Fibroblast of skin of left biceps (primary cell): ENCODE measurements at places on chromosomes 5 and 9.

DNA sequence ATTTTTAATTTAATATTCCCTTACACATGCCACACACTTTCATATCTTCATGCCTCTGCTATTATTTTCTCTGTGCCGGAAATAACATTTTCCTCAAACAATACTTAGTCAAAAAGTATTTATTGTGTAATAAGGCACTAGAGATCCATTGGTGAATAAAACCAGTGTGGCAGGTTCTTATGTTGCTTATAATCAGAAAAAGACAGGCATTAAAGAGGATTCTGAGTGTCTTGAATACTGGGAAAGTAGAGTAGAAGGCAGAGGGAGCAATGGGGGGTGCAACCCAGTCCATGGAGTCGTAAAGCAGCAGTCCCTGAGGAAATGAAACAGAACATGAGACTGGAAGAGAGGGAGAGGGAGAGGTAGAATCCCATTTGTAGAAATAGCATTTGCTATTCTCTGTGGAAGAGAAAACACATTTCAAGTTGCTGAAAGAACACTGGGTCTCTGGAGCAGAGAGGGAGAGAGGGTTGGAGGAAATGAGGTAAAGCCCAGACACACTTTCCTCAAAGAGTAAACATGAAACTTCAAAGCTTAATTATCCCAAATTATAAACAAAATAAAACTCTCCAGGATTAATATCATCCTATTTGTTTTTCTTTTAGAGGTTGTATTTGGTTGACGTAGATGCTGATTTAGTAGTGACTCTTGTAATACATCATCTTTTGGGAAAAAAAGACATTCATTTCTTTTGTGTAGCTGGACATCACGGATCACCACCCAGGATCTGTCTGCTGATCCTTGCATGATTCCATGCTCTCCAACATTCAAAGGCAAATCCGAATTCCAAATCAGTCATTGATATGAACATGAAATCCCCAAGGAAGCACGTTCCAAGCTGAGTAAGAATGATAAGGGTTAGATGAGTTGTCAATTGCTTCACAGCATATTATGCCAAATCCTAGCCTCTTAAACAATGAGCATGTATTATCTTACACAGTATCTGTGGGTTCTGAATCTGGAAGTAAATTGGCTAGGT, 37.4 kb upstream of the GRAMD2B start:
- DNase-seq = no peak

- DNase-seq = no peak
Measured at GRCh38 chr5:113005454-113005853, 28.9 kb downstream of the DCP2 start.

GRCh38 chr9:76526026-76526425, 67.0 kb downstream of the GCNT1 start:
- no peak for DNase-seq

- DNase-seq = no peak
Measured at GRCh38 chr5:147539053-147539452, 29.2 kb upstream of the DPYSL3 start.

DNA sequence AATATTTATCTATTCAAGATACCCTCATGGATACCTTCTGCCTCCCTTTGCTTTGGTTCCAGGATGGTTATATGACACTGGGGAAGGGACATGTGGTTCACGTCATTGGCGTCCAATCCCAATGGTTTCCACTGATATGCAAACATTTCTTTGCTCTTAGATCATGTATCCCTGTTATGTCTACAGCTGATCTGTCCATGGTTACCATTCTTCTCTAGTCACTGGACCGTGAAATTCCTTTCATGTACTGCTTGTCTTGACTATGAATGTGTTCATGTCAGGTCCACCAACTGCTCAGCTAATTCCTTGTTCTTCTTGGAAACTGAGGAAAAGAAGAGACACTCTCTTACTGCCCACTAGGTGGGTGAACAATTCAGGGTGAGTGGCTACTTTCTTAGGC, 391.1 kb upstream of the ZNF608 start:
- no peak for DNase-seq

GRCh38 chr5:69305512-69305911, 27.1 kb downstream of the CCDC125 start:
- DNase-seq = no peak

GRCh38 chr9:126317513-126317912, 9.1 kb upstream of the MVB12B start:
- no peak for DNase-seq

- DNase-seq = no peak
Measured at GRCh38 chr9:38482918-38483592, 58.8 kb upstream of the IGFBPL1 start.

- no peak for DNase-seq
Measured at GRCh38 chr9:761793-762560, 79.5 kb upstream of the DMRT1 start.

- no peak for DNase-seq
Measured at GRCh38 chr5:74017786-74018211, 391.8 kb downstream of the ARHGEF28 start.

- no peak for DNase-seq
Measured at GRCh38 chr5:138843316-138844124, 31.6 kb downstream of the LRRTM2 start.

GRCh38 chr5:51383131-51384121, at the start of gene ISL1:
TSS of gene ISL1 (plus strand) at chr5:51383448. CDS start at chr5:51383672, 224 bp downstream.
- peak; percentile 6 for DNase-seq

GRCh38 chr5:25963251-25964008, 1075.0 kb downstream of the CDH9 start:
- no peak for DNase-seq

- no peak for DNase-seq
Measured at GRCh38 chr9:121989010-121989409, 104.1 kb downstream of the TTLL11 start.

DNA sequence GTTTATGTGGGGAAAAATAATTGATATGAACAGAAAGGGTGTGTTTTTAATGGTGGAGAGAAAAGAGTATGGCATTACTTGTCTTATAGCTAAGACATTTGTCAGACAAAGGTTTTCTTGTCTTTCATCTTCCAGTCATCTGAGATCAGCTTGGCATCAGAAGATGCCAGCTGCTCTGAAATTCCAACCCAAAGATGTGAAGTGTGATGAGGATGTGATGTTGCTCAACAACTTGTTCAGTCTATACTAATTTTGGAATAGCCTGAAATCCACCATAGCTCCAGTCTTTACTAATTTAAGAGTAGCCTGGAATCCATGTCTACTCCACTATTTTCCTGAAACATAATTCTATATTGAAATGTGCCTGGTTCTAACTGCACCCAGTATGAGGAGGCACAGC, 182.3 kb downstream of the CFAP90 start:
- no peak for DNase-seq

- DNase-seq = no peak
Measured at GRCh38 chr9:92187989-92188714, 72.9 kb upstream of the SPTLC1 start.

DNA sequence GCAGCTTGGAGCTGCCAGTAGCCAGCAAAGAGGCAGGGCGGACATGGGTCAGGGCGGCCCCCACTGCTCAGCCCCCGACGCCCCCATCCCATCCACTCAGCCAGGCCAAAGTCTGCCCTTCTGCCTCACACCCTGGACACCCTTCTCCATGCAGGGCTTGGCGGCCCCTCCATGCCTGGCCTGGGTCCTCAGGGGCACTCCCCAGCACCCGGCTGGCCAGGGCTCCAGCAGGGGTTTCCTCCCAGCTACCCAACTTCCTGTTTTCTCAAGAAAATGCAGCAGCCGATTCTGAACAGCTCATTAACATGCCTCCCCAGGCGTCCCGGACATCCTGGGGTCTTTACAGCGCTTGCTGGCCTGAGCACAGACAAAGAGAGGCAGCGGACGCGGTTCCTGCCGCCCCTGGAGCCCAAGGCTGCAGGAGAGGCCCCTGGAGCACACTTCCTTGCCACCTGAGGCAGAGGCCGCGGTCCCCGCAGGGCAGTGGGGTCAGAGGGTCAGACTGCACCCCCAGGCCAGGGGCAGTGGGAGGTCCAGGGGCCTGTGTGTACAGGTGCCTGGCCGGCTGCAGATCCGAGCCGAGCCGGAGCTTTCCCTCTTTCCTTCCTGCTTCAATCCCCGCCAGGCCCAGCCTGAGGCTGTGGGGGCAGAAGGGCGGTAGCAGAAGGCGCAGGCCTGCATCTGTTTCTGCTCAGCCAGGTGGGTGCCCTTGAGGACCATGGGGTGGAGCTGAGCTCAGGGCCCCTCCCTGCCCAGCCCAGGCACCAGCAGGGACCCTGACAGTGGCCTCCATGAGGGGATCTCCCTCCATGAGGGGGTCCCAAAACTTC, 18.7 kb upstream of the NRARP start:
- DNase-seq = no peak

DNA sequence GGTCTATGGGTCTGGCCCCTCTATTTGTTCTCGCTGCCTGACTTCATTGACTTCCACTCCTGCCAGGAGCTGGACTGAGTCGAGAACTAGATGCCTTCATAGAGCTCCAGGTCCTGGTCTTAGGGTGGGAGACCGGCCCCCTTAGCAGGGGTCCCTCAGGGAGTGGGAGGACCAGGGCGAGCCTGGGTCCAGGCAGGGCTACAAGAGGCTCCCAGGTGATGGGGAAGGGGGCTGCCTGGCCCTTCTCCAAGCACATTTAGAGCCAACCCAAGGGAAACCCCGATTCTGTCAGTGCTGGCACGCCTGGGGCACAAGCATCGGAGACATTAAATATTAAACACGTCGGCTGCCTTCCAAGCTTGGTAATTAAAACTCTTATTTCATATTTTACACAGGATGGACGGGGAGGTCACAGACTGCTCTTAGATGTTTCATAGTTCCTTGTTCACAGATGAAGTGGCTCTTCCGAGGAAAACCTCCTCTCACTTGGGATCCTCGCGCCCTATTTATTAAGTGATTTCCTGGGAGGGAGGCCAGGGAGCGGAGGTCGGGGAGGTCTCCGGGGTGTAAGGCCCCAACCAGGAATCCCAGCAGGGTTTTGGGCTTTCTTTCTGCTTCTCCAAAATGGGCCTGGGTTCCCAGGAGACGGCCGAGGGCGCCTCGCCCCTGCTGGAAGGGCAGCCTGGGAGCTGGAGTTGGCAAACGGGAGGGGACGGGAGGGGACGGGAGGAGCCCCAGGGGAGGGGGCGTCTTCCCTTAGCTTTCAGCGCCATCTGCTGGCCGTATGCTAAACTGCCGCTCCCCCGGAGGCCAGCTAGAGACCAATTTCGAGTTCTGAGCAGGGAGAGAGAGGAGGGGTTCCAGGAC, 23.4 kb upstream of the ZBTB43 start:
- DNase-seq = peak; percentile 25

GRCh38 chr9:134929193-134930158, 11.8 kb upstream of the FCN1 start:
- DNase-seq = no peak

DNA sequence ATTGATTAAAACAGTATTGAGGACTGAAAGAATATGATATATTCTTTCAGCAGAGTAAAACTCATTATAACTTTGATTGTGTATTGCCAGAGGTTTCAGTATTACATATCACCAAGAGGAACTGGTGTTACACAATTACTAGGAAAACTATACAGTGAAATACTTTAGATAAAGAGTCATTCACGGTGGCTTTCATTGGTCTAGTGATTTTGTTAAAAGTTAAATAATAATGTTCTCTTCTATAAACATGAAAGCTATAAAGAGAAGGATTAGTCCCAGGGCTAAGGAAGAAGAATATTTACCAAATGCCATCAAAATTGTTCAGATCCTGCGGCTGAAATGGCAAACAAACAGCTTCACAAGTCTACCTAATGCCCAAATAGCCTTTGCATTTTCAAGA, 306.2 kb downstream of the SEMA5A start:
- no peak for DNase-seq

DNA sequence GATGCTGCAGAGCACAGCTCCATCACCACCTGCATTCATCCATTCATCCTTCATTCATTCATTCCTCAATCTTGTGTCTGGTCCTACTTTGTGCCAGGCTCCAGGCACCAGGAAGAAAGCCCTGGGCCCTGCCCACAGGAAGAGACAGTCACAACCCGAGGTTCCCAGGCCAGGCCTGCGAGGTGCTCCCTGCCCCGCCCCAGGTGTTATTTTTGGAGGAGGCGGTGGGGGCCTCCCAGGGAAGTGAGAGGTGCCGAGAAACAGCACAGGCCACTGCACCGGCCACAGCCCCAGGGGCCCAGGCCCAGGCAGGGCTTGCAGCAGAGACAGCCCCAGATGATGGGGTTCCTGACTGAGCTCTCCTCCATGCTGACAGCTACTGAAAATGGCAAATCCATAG, 33.4 kb downstream of the VAV2 start:
- DNase-seq = no peak

- DNase-seq = no peak
Measured at GRCh38 chr9:93682155-93682968, 106.0 kb downstream of the PHF2 start.

DNA sequence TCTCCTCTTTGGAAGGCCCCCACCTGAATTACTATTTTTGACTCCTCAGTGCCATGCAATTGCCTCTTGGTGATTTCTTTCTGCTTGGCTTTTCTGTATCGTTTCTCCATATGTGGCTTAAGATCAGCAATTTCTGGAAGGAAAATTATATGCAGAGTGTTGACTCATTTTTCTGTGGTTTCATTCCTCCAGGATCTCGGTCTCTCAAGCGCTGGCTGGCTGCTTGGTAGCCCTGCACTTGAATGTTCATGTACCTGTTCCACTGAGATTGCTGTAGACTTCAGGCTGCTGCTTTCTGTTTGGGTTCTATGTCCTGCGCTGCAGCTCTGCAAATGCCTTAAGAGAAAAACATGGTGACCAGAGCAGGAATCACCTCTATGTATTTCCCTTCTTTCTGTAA, 77.6 kb downstream of the INIP start:
- no peak for DNase-seq

GRCh38 chr5:159511570-159511969, 181.3 kb upstream of the IL12B start:
- DNase-seq = no peak

GRCh38 chr5:636951-637350, 24.8 kb downstream of the CEP72 start:
- no peak for DNase-seq

- DNase-seq = peak; percentile 56
Measured at GRCh38 chr5:120396186-120396585, 67.9 kb upstream of the PRR16 start.

GRCh38 chr9:117492476-117492875, 77.6 kb upstream of the ASTN2 start:
- no peak for DNase-seq

DNA sequence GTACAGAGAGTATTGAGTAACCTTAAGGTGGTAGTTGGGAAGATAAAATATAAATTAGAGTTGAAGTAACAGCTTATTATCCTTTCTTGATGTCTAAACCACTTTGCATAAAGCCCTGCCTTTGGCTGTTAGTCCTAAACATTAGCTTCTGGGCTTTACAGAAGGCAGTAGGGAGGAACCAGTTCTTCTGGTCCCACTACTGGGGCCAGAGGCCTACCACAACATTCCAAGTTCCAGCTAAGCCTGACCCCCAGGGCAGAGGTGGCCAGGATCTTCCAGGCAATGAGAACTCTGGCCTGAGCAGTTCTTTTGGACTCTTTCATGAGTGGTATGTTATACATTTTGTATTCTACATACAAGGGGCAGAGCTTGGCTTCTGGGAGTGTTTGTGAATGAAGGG, 26.1 kb downstream of the DNAI1 start:
- no peak for DNase-seq

DNA sequence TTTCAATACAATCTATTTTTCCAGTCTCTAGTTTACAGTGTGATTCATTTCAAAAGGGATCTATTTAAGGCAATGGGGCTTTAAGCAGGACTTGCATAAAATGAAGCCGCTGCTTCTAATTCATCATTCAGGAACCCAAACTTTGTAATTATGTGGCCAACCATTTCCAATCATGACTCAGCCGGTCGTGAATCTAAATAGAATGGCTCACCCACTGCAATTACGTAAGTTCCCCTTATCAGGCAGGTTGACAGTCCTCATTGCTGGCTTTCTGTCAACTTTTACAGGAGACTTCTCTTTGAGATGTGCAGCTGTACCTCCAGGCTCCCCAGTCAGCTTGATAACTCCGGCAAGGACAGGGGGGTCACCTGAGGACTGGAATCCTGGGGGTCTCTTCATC, 152.8 kb upstream of the DAP start:
- DNase-seq = peak; percentile 75
